Prostate gland (tissue), 2 donors: ENCODE measurements at places on chromosomes 2 and 18. TPM values are rescaled to one million over a fixed set of nuclear protein-coding genes. Genes with fewer than 3 reads are reported as not detected.

- DNase-seq, result no peak
Measured at GRCh38 chr2:190084704-190085103, 22.2 kb upstream of the MSTN start.

- DNase-seq, result no peak
Measured at GRCh38 chr2:172345956-172346555, 81.3 kb upstream of the ITGA6 start.

- no peak for DNase-seq
Measured at GRCh38 chr2:8575038-8575833, 106.6 kb upstream of the ID2 start.

The EVX2 gene
- total RNA-seq, result 1.6 TPM

The SLC19A3 gene
- 0.41 TPM for total RNA-seq
